Lung (tissue), 17 donors: ENCODE measurements at places on chromosomes 2 and 18.

- peak; percentile 47 for DNase-seq
These were observed 60.3 kb upstream of the IGFBP2 start for GRCh38 chr2:216572582-216573578.

- peak; percentile 55 for DNase-seq
These were observed 33.1 kb upstream of the SMAD7 start for GRCh38 chr18:48983793-48984437.

DNA sequence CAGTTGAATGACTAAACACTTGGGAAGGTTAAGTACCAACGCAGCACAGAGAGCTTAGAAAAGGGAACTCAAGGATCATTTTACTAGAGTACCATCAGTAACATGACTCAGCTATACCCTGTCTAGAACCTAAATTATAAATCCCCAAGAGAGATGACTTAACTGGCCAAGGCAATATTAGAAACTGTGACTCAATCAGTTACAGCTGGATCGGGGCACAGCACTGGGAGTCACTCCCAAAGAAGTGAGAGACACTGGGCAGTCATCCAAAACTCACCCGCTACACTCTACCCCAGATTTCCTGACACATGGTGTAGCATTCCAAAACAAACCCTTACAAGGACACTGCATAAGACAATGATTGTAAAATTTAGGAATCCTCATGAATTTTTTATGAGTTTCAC is 17.7 kb downstream of the IWS1 start:
- DNase-seq = peak; percentile 95

DNA sequence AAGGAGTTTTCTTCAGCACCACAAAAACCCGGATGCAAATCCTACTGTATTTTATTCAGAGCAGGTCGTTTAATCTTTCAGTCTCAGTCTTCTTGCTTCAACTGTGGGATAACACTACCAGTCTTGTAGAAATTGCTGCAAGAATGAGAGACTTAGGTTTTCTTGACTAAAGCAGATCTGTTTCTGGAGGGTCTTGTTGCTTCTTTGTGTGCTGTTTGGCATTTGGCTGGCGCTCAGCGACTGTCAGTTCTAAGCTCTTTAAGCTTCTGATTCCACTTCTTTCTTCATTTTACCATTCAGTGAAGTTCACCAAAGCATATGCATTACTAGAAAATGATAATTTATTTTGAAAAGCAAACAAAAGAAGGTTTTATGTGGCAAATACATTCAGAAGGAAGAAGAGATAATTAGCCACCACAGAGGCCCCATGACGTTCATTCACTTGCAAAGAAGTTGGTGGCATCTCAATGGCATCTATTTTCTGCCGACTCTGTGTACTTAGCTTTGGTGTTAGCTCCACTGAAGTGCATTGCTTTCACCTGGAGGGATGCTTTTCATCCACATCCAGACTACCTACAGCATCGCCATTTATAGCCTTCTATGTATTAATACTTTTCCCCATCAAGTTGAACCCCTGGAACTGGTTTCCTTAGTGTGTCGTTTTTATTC is 53.7 kb downstream of the TRIB2 start:
- DNase-seq = no peak

DNA sequence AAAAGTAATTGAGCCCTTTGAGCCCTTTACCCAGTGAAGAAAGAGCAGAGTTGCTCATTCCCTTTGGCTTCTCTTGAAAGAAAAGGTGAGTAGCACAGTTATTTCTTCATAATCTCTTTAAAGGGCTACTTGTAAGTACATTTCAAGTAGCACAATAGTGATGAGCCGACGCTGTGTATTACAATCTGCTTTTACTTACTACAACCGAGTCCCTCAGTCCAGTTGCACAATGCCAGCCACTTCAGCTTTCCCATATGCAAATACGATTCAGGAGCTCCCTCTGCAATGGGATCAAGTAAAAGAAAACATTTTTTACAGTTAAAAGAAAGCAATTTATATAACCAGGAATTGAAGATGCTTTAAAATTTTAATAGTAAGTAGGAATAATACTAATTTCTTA is 868.5 kb downstream of the RNF144A start:
- DNase-seq = no peak

GRCh38 chr2:237799060-237799428 is 465 bp downstream of the RBM44 start:
- no peak for DNase-seq

DNA sequence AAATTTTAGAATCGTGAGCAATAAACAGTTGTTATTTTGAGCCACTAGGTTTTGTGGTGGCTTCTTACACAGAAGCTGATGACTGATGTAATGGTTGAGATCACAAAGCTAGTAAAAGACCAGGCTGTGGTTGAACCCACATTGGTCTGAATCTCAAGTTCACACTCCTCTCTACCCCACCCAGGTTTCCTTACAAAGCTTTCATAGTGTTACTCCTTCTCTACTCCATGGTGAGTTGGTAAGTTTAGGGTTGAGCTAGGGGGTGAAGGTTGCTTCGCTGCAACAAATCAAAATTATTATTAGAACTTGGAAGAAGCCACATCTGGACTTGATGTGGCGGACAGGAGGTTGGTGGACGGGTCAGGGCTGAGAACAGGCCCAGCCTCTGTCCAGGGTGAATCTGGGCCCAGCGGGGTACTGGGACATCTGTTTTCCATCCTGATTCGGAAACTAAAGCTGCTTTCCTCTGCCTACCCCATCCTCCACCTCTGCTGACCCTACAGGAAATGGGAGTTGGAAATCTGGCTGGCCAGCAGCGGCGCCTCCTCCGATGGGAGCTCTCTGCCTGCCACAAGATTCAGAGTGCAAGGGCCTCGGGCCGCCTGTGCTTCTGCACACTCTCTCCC is 86.3 kb downstream of the ZFP36L2 start:
- DNase-seq = peak; percentile 91

DNA sequence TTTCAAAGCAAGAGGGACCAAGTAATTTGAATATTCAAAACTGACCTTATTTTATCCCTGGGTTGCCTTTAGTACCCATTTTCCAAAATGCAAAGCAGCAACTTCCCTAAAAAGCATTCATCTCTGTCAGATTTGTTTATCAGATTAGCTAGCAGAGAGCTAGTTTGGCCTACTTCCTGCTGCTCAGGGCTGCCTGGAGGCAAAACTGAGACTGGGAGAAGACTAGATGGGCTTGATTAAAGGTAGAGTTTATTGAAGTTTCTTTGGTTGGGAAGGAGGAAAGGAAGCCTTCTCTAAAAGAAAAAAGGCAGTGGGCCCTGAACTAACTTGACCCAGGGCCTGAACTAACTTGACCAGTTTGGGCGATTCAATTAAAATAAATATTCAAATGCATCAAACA is 426.1 kb upstream of the FAM98A start:
- peak; percentile 33 for DNase-seq

- DNase-seq = no peak
These were observed 32.5 kb downstream of the SNED1 start for GRCh38 chr2:241030883-241031282.

GRCh38 chr2:168920504-168921157 is 19.5 kb downstream of the G6PC2 start:
- DNase-seq = no peak

DNA sequence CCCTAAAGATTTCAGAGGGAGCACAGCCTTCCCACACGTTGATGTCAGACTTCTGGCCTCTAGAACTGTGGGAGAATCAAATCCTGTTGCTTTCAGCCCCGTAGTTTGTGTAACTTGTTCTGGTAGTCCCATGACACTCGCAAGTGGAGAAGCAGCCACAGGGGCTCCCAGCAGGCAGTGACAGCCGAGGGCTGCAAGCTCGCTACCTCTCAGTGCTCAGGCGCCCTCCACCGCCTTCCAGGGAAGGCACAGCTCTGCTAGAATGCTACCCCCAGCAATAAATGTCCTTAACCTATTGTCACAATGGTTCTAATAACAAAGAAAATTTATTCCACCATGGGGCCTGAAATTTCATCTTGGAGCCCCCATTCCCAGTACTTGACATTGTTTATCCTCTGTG is 143.1 kb upstream of the ZNF236 start:
- peak; percentile 71 for DNase-seq

DNA sequence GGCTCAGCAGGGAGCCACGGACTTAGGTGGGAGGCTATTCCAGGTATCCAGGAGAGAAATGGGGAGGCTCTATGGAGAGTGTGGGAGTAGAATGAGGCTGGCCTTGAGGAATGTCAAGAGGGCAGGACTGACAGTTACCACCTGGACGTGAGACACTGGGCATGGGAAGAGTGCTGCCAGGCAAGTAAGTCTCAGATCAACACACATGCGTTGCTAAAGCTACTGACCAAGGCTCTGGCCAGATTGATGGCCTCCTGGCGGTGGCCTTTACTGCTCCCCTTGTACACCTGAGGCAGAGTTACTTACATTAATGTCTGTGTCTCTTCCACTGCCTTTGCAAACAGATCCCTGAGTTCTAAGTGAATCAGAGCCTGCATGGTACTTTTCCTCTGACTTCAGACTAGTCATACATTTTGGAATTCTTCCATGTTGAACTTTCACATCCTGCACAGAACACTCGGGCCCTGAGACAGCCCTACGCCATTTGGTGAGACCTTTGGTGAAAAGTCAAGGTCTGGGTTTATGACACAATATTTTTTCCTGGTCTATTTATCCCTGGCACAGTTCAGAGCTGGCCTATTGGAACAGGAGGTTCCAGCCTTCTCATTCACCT is 398.8 kb upstream of the TRIB2 start:
- DNase-seq = no peak

DNA sequence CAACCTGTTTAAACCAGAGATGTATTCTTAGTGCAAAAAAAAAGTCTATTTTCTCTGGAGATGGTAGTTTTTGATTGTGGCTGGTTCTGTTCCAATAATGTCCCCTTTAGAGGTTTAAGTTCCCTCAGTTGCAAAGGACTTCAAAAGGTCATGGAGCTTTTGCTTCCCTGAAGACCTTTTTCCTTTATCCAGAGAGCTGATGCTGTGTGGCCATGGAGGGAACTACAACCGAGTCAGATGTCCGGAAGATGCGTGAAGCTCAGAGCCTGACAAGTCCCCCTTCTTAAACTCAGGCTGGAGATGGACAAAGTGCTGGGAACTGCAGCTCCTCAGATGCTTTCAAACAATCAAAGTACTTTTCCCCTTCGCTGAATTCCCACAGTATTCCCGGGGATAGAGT is 176.1 kb downstream of the TMEM18 start:
- DNase-seq = no peak

DNA sequence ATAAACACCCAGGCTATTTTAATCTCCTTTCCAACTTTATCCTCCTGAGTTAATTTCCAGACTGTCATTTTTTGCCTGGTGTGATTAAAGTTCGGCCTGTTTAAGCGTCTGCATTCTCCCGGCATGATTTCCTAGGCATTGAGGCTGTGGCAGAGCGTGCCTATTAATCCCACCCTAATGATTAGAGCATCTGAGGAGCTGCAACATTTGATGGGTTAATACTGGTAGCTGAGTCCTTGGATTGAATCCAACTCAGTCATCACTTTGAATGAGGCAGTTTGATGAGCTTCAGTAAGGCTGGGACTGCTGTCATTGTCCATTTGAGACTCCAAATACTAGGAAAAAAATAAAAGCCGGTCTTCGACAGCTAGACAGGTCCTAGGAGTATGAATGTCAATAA is 882.5 kb downstream of the SLC4A3 start:
- DNase-seq = no peak

DNA sequence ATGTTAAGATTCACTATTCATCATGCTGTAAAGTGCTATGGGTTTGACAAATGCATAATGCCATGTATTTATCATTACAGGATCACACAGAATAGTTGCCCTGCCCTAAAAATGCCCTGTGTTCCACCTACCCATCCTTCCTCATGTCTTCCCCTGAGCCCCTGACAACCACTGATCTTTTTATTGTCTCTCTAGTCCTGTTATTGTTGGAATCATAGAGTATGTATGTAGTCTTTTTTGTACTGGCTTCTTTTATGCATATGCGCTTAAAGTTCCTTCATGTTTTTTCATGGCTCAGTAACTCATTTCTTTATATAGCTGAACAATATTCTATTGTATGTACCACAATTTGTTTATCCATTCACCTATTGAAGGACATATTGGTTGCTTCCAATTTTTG is 20.3 kb downstream of the CCDC150 start:
- no peak for DNase-seq
